T-helper 2 cell treated with Interferon-gamma antibody and Interleukin-4, amounts not matched to agents 100 ng/mL and 5 ng/mL, for 36 hours (primary cell): ENCODE measurements at places on chromosomes 2 and 18. TPM values are rescaled to one million over a fixed set of nuclear protein-coding genes. Genes with fewer than 3 reads are reported as not detected.

The MEP1B gene
- total RNA-seq = 0.07 and 0.11 TPM in 2 replicates

The CRACDL gene
- total RNA-seq = 0.41 and 0.48 TPM in 2 replicates

The DAW1 gene
- total RNA-seq = not detected in 2 replicates

The CCBE1 gene
- total RNA-seq = 0.05 TPM in 1 of 2 replicates, not detected in the other

The DNAH7 gene
- 0.11 TPM in 1 of 2 replicates, not detected in the other for total RNA-seq

The CABYR gene
- total RNA-seq = 0.39 and 0.73 TPM in 2 replicates

The ADD2 gene
- total RNA-seq = 3.4 and 4.0 TPM in 2 replicates

The CYP27A1 gene
- total RNA-seq = 0.18 TPM in 1 of 2 replicates, not detected in the other

The SDC1 gene
- total RNA-seq = 0.14 TPM in 1 of 2 replicates, not detected in the other

The UBE2F gene
- 82.5 and 92.7 TPM in 2 replicates for total RNA-seq

The ASTL gene
- 0.45 TPM in 1 of 2 replicates, not detected in the other for total RNA-seq

The TWIST2 gene
- not detected in 2 replicates for total RNA-seq

The GAREM2 gene
- 4.1 and 5.3 TPM in 2 replicates for total RNA-seq

The RRM2 gene
- 493 and 506 TPM in 2 replicates for total RNA-seq

The GPAT2 gene
- 12.9 and 13.0 TPM in 2 replicates for total RNA-seq

The GAD1 gene
- 8.0 and 8.9 TPM in 2 replicates for total RNA-seq

The ELOA2 gene
- not detected in 2 replicates for total RNA-seq

The MRO gene
- total RNA-seq = not detected in 2 replicates

The SPR gene
- total RNA-seq = 0.89 and 0.98 TPM in 2 replicates

The STON1 gene
- 1.7 and 1.9 TPM in 2 replicates for total RNA-seq

The UGT1A4 gene
- not detected in 2 replicates for total RNA-seq

The PLGLB2 gene
- total RNA-seq = 4.4 and 5.2 TPM in 2 replicates

The CD8A gene
- total RNA-seq = 2.4 and 3.2 TPM in 2 replicates

The FIGN gene
- total RNA-seq = not detected in 2 replicates

The DSG4 gene
- not detected in 2 replicates for total RNA-seq

The PPM1B gene
- 46.5 and 48.1 TPM in 2 replicates for total RNA-seq

The SLC14A1 gene
- total RNA-seq = 2.4 and 2.8 TPM in 2 replicates

The WDCP gene
- total RNA-seq = 20.2 and 22.3 TPM in 2 replicates

The LRATD1 gene
- total RNA-seq = not detected in 2 replicates

The EFHD1 gene
- 1.0 and 1.1 TPM in 2 replicates for total RNA-seq

The SERPINB10 gene
- not detected in 2 replicates for total RNA-seq

The C1GALT1C1L gene
- 0.14 and 0.25 TPM in 2 replicates for total RNA-seq

The PARD3B gene
- total RNA-seq = 1.6 and 1.7 TPM in 2 replicates

The ME2 gene
- total RNA-seq = 90.6 and 94.4 TPM in 2 replicates

The TNS1 gene
- total RNA-seq = 0.18 and 0.36 TPM in 2 replicates
